Central memory CD4-positive, alpha-beta T cell (primary cell): ENCODE measurements at places on chromosomes 16 and 17.
A peak's percentile ranks its signal among the peaks of the same experiment; 100 is the strongest.

- DNase-seq: no peak
These were observed 70.2 kb downstream of the ARHGAP44 start for GRCh38 chr17:12859520-12859919.

GRCh38 chr17:10757647-10758046 is 27.8 kb upstream of the TMEM220 start:
- DNase-seq: no peak

DNA sequence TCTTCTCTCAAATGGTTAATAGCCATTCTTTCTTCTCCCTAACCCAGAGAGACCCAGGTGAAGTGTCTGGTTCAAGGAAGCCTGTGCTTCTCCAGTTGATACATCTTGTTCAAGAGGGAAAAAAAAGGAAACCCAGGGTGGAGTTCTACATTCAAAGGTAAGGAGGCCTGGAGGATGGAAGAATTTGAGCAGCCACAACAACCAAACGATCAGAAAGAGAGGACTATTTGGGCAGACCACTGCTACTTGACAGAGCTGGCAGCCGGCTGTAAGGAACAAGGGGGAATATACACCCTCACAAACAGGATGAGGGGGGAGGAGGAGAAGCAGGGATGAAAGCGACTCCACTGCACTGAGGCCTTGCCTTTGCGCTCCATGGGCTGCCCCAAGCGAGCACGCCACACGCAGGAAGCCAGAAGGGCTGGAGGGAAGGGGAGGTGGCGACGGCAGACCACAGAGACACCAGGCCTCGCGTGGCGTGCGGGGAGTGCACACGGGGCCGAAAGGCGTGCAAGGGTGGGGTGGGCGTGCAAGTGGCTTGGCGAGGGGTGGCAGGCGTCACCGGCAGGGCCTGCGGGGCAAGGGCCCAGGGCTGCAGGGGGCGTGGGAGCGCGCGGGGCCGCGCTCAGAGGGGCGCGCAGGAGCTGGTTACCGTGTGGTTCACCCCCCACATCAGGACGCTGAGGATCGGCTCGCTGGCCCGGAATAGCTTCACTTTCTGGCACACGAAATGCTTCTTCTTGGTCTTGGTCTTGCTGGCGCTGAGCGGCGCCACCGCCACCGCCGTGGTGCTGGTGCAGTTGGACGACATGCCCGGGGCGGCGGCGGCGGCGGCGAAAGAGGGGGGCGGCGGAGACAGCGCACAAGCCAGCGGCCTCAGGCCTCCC is 499 bp downstream of the PIP4K2B start:
- DNase-seq: peak; percentile 53

DNA sequence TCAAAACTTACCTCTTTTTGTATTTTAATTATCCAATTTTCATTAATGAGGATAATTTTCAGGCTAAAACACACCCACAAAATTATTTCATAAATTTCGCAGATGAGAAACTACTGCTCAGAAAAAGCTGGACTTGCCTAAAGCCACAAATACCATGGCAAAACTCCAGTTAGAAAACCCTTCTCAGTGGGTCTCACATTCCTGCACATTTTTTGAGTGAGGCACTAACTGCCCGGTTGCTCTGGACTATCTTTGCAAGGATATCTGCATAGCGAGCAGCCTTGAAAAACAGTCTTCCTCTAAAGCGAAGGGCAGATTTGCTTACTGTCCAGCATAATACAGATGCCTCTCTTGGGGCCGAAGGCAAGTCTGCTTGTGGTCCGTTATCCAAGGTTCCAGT is 9.8 kb downstream of the MPHOSPH6 start:
- DNase-seq: no peak
